ENCODE measurements at places on chromosomes 1 and 21.

GRCh38 chr21:45478115-45478801, 64.0 kb downstream of the SLC19A1 start:
- DNase-seq: peak; percentile 36

DNA sequence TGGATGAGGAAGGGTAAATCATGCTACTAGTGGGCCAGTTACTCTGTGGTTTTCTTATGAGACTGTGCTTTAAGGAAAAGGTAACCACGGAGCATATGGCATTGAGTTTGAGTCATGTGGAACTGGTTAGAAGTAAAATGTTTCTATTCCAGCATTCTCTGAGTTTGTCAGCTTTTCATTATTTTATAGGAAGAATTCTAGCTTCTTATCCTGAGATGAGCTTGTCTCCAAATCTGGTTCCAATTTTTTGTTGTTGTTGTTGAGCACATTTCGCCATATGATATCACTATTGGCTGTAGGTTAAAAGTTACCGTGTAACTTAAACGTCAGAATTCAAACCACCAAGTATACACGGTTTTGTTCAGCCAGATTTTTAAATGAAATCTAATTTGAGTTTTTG, 69.9 kb downstream of the ATF6 start:
- peak; percentile 10 for DNase-seq

- DNase-seq: peak; percentile 71
Observed at GRCh38 chr1:170661646-170662411, 2.1 kb upstream of the PRRX1 start.

DNA sequence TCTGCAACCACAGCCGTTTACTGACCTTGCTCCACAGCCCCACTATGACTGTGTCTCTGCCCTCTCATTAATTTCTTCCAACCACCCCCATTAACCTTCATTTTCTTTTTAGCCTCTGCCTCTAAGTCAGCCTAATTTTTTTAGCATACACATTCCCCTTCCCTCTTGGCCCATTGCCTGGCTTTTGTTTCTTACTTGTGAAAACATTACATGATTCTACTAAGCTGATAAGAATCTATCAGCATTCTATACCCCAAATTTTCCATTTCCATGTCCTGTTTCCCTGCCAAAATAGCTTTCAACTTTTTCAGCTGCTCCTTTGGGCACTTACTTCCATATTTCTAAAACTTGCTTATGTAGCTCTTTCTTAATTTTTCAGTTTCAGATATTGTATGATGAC, 79.8 kb downstream of the PCP4 start:
- DNase-seq: no peak

DNA sequence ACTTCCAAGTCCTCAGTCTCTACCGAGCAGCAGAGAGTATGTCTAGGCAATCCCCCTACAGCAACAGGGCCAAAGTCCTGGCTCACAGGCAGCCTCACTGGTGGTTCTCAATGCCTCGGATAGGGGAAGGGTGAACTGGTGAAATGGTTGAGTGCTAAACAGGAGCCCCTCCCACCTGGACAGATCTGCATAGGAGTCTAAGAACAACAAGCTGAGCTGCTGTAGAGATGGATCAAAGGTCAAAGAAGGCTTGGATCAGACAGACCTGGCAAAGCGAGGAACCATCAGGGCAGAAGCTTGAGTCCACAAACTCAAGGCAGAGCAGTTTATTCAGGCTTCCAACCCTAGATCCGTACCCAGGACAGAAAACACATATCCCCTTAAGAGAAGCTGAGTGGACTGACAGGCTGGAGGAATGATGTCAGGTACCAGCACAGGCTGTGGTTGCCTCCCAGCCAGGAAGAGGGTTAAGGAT, 31.8 kb downstream of the RABIF start:
- no peak for DNase-seq

DNA sequence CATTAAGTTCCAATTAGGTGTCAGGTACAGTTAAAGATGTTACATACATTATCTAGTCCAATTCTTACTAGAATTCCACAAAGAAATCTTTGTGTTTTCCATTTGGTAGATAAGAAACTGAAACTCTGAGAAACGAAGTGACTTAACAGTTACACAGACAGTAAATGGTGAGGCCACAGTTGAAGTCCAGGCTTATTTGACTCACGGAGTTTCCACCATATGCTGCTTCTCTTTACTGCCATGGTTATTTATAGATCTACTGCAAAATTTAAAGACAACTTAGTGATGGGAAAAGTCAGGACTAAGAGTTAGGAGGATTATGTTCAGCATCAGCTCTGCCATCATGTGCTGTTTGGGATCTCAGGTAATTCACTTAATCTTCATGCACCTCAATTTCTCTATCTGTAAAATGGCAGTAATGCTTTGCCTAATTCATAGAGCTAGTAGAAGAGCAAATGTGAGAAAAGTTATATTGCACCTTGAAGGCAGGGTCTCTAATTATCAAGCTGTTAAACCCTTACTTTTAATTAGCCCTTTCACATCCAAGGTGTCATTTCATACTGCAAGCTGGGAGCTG, 26.2 kb upstream of the SAMSN1 start:
- no peak for DNase-seq

DNA sequence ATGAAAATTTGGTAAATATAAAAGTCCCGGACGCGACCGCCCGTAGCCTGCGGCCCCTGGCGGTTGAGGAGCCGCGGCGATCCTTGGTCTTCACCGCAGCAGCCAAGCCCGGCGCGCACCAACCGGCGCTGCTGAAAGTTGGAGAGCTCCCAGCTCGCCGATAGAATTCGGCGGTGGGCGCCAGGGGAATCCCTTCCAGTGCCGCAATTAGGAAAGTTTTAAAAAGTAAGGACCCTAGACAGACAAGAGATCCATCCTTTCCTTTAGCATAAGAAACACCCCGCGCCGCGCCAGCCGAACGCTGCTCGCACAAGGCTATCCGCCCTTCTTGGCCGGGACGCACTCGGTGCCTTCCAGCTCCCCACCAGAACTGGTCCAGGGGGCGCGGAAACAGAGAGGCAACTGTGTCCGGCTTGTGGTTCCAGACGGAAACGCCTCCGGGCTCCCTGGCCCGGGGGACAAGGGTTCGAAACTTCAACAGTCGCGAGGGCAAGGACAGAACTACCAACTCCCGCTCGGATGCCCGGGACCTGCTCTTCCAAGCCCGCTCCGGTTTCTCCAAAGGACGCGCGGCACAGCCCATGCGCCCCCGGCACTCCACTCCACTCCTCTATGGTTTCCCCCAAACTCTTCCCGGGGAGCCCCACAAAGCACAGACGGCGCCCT, 1.7 kb downstream of the FAM78B start:
- peak; percentile 23 for DNase-seq

- DNase-seq: peak; percentile 55
Observed at GRCh38 chr1:46244656-46245371, 2.7 kb upstream of the RAD54L start.

- DNase-seq: no peak
Observed at GRCh38 chr1:228307218-228308023, 99.2 kb downstream of the TRIM11 start.

- peak; percentile 41 for DNase-seq
Observed at GRCh38 chr1:54610048-54610447, 13.3 kb downstream of the FAM151A start.

- DNase-seq: peak; percentile 51
Observed at GRCh38 chr1:178055779-178056471, 38.0 kb upstream of the RASAL2 start.

- peak; percentile 75 for DNase-seq
Observed at GRCh38 chr1:159177272-159177907, 6.0 kb downstream of the CADM3 start.

- peak; percentile 17 for DNase-seq
Observed at GRCh38 chr1:92483610-92484471, 2.9 kb downstream of the GFI1 start.

- DNase-seq: no peak
Observed at GRCh38 chr1:2785631-2786328, 15.7 kb downstream of the TTC34 start.

GRCh38 chr1:201941420-201942128, 4.8 kb downstream of the LMOD1 start:
- DNase-seq: no peak

DNA sequence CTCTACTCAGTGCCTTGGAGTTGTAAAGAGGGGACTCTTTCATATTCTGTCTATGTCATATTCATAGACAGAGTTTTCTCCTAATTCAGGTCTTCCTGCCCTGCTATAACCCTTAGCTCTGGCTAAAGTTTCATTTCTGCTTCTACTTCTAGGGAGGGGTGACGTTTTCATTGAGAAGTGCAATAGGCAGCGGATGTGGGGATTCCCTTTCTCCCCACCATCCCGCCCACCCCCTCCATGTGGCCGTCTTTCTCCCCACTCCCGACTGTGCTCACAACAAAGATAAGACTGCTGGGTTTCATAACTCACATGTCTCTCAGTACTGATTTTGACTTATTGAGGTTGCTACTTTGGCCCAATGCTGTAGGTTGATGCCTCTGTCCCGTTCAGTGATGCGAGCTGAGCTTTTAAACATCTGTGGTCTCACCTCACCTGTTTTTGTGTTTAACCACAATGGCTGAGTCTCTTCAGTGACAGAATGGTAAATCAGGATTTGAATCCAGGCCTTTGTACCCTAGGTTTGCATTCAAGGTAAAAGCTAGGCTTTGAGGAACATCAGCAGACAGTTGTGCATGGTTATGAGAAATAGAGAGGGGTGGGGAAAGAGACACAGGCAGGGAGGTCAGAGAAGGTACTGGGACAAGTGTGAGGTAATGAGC, 7.8 kb upstream of the KIF14 start:
- DNase-seq: no peak

- no peak for DNase-seq
Observed at GRCh38 chr1:25031601-25031965, 101.5 kb upstream of the RUNX3 start.

GRCh38 chr1:24293392-24294227, 25.5 kb upstream of the GRHL3 start:
- DNase-seq: no peak

GRCh38 chr1:230249695-230250480, 176.2 kb downstream of the PGBD5 start:
- DNase-seq: no peak

GRCh38 chr1:30645807-30646206, 77.6 kb downstream of the MATN1 start:
- DNase-seq: peak; percentile 76

Data from ELR (cell line).